ENCODE measurements at places on chromosomes 13 and 19.

GRCh38 chr19:55389386-55390317, 3.9 kb downstream of the RPL28 start:
- DNase-seq, result no peak

GRCh38 chr13:92677571-92677970, 549.0 kb upstream of the GPC6 start:
- no peak for DNase-seq

DNA sequence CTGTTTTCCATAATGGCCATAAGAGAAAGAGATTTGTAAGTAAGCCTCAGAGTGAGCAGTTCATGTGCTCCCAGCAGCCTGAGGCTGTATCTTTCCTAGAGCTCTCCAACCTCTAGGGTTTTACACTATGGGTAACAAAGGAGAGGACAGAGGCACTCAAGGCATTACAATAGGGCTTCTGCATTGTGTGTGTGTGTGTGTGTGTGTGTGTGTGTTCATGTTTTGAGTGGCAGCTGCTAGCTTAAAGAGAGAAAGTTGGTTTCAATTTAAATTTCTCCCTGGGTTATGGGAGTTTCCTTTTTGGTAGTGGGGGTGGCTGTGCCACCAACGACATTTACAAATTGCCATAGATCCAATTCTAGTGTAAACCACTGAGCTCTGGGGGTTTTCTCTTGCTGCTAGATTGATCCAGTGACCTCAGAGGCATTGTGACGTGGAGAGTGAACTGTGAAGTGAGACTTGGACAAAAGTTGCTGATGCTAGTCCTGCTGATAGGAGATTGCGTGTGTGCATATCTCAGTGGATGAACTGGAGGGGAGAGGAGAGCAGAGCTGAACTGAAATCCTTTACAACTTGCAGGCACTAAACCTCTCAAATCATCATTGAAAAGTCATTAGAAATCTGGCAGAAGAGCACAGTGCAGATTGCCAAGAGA, 67.2 kb upstream of the OLFM4 start:
- DNase-seq, result no peak

- DNase-seq, result no peak
Measured at GRCh38 chr13:83190020-83190419, 692.3 kb downstream of the SLITRK1 start.

DNA sequence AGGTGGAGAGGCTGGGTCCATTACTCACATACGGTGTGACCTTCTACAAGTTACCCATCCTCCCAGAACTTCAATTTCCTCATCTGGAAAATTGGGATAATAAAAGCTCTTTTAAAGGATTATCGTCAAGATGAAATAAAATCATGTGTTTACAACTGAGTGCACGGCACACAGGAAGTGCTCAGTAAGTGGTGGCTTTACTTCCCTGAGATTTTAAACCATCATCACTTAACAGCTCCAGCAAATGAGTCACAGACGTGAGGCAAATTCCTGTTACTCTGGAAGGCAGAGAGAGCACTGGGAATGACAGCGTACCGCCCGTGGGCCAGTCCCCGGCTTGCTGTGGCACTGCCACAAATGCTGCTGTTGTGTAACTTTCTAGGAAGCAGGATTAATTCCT, 64.1 kb downstream of the MRPL57 start:
- DNase-seq, result peak; percentile 51

All from fibroblast of skin of left quadriceps (primary cell).